AML-193 (cell line): ENCODE measurements at places on chromosomes 6 and 20.

GRCh38 chr6:38587766-38588362 is 51.9 kb downstream of the BTBD9 start:
- DNase-seq, result no peak

GRCh38 chr6:100283285-100283684 is 181.4 kb downstream of the SIM1 start:
- DNase-seq, result no peak

GRCh38 chr6:167501831-167502385 is 177.0 kb downstream of the TTLL2 start:
- no peak for DNase-seq

- DNase-seq, result no peak
Observed at GRCh38 chr6:168713839-168714238, 272.9 kb downstream of the SMOC2 start.

- no peak for DNase-seq
Observed at GRCh38 chr6:125507987-125508655, 206.4 kb upstream of the HDDC2 start.

DNA sequence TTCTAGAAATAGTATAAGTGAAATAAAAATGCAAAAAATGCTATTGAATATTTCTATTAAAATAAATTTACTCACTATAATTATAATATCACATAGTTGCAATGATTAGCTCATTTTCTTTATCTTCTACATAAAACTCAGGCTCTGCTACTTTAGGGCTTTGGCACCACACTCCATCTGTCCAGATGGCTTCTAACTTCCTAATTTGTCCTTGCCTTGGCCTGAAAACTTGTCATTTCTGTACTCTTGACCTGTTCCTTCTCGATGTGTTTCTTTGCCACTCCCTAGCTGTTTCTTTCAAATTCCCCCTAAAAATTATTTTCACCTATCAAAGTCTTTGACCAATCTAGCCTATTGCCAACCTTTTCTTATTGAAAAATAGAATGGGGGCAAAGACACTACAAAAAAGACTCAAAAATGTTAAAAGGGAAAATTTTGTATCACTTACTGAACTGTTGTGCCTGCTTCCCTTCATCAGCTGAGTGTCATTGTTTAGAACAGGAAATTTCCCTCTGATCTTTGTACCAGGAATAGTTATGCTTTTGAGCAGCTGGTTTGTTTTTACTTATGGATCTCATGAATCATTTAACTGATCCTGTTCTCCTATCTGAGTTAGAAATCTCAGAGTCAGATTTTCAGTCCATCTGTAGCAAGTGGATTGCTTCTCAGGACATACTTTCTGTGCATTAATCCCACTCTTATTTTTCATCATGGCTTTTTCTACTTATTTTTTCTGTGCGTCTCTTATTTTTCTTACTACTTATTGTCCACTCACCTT is 279.2 kb upstream of the CNR1 start:
- DNase-seq, result no peak

DNA sequence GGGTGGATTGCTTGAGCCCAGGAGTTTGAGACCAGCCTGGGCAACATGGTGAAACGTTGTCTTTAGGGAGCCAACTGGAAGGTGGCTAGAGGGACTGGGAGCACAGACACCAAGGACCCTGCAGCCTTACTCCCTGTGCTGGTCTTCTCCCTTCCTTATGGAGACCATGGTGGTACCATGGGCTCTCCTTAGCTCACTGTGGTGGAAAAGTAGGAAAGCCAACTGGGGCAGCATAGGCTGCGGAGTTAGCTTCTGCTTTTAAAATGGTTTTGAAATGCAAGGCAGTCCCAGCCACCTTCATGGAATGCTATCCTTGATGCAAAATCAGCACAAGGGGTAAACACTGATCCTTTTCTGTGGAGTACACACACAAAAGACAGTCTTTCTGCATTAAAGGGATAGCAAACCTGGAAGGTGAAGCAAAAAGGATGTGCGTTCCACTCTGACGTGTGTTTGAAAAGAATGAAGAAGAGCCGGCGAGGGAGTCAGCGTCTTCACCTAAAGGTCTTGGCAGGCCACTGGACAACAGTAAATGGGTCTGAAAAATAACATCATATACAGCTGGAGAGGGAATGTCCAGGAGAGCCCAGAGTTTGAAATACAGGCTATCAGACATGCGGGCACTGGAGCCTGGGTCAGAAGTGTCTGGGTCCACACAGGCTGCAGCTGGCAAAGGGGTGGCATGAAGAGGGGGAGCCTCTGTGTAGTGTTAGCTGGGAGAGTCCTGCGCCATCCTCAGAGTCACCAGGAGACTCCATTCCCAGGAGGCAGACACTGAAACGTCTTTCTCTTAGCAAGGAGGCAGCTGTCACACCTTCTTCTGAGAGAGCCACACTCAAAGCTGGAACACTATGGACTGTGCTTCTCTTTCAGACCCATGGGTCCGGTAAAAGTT is 58.5 kb downstream of the GPR6 start:
- no peak for DNase-seq

DNA sequence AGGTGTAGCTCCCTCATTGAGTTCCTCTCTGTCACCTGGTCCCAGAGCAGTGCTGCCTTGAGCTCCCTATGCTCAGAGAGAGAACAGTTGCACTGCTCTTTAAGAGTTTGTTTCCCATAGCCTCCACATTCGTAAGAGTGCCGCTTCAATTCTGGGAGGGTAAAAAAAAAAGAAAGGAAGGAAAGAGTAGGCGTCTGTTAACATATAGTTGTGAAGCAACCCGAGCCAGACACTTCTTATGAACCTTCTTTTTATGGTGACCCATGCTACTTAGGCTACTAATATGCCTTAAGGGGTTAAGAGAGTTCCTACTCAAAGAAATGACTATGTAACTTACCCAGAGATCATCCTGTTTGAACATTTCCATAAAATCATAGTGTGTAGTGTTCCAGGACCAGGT is 4.3 kb upstream of the ARG1 start:
- DNase-seq, result no peak

DNA sequence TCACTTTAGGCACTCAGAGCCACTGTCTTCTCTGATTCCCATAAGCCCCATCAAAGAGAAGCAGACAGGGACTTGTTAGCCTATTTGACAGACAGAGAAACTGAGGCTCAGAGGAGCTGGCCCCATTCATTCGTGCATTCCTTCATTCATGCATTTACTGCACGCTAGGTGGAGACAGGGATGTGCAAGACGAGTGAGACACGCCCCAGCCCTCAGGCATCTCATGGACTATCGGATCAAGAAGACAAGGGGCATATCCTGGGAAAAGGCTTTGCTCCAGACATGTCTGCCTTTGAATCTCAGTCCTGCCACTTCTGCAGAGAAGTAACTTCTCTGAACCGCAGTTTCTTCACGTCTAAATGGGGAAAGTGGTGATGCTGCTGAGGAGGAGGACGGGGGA is 54.1 kb downstream of the BPIFB1 start:
- no peak for DNase-seq

DNA sequence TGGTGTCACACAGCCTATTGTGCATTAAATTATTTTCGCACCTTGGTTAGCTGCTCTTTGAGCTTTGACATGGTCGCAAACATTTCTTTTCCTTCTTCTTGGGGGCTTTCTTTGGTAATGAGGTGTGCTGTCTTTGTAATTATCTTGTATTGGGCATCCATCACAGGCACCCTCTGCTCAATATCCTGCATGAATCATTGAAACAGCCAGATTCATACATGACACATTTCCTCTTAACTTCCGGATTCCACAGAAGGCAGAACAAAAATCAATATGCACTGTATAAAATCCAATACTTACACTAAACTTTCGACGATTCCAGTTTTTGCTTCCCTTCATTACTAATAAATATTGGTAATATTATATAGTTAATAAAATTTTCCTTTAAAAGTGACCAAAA is 175.6 kb downstream of the SYNE1 start:
- DNase-seq, result no peak

DNA sequence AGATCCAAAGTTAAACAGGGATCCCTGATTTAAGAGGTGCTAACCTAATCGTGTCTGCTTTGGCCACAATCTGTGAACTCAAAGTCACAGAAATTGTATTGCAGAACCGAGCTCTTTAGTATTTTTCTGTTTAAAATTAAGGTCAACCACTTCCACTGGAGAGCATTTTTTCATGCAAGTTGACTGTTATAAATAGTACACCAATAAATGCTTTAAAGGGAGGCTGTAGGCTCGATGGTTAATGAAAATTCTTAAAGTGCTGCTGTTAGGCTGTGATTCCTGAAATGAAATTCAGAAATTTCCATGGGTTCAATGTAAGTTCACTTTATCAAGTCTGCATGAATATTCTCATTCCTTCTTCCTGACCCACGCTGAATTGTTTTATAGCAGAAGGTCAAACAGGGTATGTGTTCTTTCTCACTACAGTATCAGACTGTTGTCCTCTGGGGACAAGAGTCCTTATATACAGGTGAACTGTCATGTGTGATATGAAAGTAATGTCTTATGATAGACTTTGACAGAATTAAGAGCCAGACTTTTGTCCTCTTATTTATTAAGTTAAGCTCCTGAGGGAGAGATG is 92.5 kb upstream of the HDGFL1 start:
- DNase-seq, result no peak

DNA sequence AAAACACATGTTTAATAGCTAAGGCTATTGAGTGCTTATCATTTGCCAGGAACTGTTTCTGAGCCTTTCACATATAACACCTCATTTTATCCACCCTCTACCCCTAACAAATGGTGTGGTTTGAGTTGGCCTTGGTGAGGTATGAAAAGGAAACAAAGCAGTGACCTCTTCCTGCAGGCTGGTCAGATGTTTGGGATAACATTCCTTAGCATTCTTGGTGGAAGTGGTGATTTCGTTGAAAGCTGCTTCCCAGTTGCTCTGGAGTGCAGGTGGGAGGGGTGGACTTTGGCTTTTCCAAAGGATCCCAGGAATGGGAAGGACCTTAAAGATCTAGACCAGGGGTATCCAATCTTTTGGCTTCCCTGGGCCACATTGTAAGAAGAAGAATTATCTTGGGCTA is 41.3 kb downstream of the CARMIL1 start:
- DNase-seq, result no peak

- no peak for DNase-seq
Observed at GRCh38 chr6:128079021-128079420, 178.2 kb upstream of the THEMIS start.

DNA sequence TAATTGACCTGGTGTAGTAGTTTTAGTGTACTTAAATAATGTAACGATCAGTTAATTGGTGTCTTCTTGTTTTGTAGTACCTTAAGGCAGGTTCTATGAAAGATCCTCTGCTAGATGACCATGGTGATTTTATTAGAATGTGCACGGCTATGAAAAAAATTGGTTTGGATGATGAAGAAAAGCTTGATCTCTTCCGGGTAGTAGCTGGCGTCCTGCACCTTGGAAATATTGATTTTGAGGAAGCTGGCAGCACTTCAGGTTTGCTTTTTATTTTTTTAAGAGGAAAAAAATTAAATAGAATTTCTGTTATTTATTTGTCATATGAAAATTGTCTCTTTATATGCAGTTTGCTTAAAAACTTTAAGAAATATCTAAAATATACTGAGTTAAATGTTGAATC is 99.2 kb downstream of the MYO6 start:
- no peak for DNase-seq

- DNase-seq, result no peak
Observed at GRCh38 chr6:36926708-36927513, 27.6 kb upstream of the PI16 start.

DNA sequence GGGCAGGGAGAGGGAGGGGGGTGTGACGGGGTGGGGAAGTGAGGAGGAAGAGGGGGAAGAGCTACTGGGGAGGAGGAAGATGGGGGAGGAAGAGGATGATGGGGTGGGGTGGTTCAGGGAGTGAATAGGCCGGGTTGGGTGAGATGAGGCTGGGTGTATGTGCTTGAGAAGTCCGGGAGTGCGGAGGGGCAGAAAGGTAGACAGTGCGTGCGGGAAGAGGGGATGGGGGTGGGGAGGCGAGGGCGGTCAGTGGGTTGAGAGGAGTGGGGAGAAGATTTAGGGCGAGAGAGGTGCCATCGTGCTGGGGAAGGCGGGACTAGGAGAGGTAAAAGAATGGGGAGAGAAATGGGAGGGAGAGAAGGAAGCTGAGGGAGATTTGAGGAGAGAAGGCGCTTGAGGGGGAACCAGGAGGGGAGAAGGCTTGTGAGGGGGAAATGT is 30.9 kb upstream of the NOTCH4 start:
- DNase-seq, result no peak

- DNase-seq, result no peak
Observed at GRCh38 chr6:96532399-96532798, 10.8 kb downstream of the UFL1 start.

DNA sequence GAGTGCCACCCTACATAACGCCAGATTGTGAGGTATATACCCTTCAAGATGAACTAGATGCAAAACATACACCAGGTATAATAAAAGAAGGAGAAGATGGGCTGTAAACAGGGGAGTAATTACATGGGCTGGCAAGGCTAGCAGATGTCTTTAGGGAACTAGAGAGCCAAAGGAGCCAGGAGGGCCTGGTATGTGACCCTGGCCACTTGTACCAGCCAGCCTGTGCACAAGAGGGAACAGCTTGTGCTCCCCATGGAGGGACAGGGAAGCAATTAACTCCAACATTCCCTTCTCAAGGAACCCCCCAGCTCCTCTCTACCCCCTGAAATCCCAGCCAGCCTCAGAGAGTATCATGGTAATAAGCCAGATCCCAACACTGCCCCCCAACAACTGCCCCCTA is 139.9 kb downstream of the HIVEP2 start:
- no peak for DNase-seq

DNA sequence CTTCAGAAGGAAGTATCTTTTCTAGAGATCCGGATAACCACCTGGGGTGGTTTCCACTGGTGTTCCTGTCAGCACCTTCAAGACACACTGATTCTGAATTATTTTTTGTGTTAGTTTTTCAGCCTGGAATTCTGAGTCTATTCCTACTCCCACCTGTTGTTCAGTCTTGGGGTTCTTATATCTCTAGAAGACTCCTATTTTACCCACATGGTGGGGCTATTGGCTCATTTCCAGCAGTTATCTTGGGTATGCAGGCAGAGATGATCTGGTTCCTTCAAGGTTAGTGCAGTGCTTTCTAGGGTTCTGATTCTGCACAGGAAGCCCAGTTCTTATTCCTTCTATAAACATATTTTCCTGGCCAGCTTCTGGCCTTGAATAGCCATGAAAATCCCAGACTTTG is 175.6 kb upstream of the PDE7B start:
- DNase-seq, result peak; percentile 57

DNA sequence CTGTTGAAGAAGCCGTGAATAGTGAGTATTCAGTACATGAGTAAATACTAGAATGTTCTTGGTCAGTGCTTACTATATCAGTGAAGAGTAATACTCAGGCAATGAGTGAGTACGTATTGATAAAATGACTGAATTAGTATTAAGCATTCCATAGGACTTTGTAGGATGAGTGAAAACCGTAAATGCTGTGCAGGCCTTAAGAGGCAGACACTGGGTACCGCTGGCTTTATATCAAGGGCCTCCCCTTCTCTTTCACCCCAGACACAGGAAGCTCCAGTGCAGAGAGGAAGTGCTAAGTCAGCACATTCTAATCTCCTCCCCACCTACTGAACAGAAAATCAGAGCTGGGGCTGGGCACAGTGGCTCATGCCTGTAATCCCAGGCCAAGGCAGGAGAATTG is 24.2 kb downstream of the POFUT1 start:
- no peak for DNase-seq

DNA sequence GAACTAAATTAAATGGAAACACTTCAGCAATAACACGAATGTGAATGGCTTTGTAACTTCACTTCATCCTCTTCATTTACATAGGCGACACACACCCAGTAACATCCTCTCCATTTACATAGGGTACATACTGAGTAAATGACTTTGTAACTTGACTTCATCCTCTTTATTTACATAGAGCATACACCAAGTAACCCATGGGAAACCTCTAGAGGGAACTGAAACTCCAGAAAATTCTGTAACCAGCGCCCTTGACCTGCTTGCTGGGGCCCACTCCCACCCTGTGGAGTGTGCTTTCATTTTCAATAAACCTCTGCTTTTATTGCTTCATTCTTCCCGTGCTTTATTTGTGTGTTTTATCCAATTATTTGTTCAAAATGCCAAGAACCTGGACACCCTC is 81.6 kb upstream of the OPRM1 start:
- no peak for DNase-seq
